HL-60 (cell line): ENCODE measurements at places on chromosomes 7 and 10.

GRCh38 chr7:34107276-34107675 is 201.9 kb downstream of the BMPER start:
- no peak for DNase-seq

DNA sequence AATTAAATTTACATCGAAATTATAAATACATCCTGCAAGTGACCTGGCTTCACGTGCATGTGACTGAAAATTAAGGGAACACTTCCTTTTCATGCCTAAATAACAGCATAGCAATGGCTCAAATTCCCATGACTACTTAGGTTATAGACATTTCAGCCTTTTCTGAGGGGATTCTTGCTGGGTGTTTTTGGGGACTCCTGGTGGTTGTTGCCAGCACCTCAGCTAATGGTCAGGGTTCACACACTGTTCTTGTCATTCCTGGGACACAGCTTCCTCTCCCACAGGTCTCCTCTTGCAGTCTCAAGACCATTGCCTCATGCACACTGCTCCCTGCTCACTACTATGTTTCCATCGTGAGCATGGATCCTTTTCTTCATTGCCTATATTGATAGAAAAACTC is 148.9 kb upstream of the GLI3 start:
- DNase-seq = no peak

DNA sequence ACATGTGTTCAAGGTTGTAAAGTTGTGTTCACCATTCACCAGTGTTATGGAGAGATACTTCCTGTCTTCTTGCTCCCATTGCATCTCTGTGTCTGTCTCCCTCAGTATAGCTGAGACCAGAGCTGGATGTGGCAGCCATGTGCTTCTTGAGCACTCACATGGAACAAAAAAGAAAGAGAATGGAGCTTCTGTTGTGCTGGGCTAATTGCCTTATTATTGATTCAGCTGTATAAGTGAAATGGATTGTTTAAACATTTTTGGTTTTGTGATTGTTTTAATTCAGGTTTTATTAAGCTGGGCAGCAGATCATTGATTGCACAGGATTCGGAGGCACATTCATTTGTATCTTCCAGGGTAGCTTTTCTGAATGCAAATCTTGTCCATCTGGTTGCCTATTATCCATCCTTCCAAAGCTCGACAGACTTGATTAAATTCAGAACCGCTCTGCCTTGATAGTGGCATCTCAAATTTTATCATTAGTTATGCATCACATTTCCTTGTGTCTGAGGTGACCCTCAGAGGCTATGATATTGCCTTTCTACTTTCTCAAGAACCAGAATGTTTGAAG is 119.9 kb downstream of the CCNY start:
- DNase-seq = no peak

DNA sequence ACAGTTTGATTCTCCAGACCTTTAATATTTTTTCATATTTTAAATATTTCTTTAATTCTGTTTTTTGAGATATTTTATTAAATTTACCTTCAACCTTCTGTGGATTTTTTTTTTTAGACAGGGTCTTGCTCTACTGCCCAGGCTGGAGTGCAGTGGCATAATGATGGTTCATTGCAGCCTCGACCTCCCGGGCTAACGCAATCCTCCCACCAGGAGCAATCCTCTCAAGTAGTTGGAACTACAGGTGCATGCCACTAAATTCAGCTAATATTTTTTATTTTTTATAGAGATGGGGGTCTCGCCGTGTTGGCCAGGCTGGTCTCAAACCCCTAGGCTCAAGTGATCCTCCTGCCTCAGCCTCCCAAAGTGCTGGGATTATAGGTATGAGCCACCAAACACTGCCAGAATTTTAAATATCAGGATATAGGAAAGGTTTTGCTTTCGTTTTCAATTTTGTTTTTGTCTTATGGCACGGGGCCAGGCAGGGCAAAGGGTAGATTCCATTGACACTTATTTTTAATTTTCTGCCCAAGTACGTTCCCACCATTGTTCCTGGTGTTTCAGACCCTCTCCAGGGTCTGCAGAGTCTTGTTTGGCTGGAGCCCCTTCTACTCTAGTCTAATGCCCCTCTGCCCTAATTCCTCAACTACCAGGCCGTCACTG is 1.2 kb downstream of the TACC2 start:
- DNase-seq = no peak

GRCh38 chr10:115171392-115171960 is 78.3 kb downstream of the ATRNL1 start:
- DNase-seq = no peak

DNA sequence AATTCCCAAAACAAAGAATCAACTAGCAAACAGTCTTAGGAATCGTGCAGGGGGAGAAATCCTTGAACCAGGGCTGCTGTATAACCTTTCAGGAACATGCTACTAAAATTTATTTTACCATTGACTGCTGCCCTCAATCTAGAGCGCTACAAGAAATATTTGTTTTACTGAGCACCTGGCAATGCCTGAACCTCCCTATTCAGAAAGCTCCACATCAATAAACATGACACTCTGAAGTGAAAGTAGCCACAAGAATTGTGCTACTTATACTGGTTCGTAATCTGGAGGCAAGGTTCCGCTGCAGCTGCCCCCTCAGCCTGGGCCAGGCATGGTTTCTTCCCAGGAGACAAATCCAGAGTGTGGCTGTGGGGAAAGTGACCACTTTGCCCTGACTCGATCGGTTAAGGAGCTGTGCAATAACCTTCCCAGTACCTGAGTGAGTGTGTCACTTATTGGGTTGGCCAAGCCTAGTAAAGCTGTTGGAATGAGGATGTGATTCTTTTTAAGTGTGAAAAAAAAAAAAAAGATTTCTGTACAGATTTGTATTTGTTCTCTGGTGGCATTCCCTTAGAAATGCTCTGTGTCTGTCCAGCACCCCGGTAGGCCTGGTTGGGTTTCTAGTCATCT is 7.7 kb downstream of the VWA2 start:
- DNase-seq = no peak

DNA sequence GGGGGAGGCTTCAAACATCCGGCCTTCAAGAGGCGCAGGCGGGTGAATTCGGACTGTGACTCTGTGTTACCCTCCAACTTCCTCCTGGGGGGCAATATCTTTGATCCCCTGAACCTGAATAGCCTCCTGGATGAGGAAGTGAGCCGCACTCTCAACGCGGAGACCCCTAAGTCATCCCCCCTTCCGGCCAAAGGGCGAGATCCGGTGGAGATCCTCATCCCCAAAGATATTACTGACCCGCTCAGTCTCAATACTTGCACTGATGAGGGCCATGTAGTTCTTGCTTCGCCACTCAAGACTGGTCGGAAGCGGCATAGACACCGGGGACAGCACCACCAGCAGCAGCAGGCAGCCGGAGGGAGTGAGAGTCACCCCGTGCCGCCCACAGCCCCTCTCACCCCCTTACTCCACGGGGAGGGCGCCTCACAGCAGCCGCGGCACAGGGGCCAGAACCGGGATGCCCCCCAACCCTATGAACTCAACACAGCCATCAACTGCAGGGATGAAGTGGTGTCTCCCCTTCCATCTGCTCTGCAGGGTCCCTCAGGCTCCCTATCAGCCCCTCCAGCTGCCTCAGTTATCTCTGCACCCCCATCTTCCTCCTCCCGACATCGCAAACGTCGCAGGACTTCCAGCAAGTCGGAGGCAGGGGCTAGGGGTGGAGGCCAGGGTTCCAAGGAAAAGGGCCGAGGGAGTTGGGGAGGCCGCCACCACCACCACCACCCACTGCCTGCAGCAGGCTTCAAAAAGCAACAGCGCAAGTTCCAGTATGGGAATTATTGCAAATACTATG is 1.1 kb downstream of the MEPCE start:
- DNase-seq = peak; percentile 49

- DNase-seq = no peak
Observed at GRCh38 chr7:25180946-25181345, 47.3 kb downstream of the NPVF start.

DNA sequence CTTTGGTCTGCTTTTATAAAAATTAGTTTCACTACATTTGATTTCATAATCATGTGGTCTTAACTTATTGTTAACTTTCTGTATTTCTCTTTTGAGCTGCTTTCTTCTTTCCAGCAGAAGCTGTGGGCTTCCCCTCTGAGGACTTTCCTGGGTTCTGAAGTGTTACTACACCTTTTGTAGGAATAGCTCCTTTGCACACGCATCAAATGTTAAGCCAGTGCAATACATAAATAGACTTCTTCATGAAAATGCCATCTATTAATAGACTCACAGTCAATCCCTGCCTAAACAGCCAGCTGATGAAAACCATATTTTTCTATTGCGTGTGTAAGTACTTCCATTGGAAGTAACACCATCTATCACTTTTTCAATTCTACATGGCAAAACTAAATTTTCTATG is 1.5 kb downstream of the ABCB4 start:
- no peak for DNase-seq

GRCh38 chr10:95247881-95248583 is 42.8 kb downstream of the PDLIM1 start:
- no peak for DNase-seq
